Colonic mucosa (tissue), 4 donors: ENCODE measurements at places on chromosomes 4 and X.

GRCh38 chr4:63786171-63786570 is 623.1 kb downstream of the TECRL start:
- no peak for DNase-seq

DNA sequence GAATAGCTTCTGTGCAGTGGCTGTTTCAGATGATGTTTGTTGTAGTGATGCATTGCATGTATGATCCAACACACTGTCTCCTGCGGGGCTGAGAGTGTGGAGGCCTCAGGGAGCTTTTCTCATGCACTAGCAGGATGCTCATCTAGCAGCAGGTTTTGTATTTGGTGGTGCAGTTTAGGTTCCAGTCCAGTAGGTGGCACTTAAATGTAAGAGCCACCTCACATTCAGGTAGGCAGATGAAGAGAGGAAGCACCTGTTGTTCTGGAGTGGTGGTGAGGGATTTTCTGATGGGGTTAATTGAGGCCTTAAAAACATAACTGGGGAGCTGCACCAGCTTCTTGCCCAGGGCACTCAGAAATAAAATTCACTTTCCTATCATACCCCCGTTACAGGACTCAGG is 300.9 kb downstream of the SPIN4 start:
- no peak for DNase-seq

GRCh38 chrX:116009346-116009745 is 161.2 kb upstream of the AGTR2 start:
- DNase-seq = no peak

- no peak for DNase-seq
Observed at GRCh38 chrX:47518144-47518543, 35.1 kb upstream of the ZNF41 start.

- no peak for DNase-seq
Observed at GRCh38 chr4:86960557-86960961, 25.7 kb downstream of the AFF1 start.

GRCh38 chr4:72886602-72887001 is 182.9 kb downstream of the COX18 start:
- no peak for DNase-seq

GRCh38 chrX:122441451-122441850 is 742.6 kb upstream of the GRIA3 start:
- DNase-seq = no peak

- no peak for DNase-seq
Observed at GRCh38 chr4:76904646-76905190, 6.8 kb upstream of the SOWAHB start.

DNA sequence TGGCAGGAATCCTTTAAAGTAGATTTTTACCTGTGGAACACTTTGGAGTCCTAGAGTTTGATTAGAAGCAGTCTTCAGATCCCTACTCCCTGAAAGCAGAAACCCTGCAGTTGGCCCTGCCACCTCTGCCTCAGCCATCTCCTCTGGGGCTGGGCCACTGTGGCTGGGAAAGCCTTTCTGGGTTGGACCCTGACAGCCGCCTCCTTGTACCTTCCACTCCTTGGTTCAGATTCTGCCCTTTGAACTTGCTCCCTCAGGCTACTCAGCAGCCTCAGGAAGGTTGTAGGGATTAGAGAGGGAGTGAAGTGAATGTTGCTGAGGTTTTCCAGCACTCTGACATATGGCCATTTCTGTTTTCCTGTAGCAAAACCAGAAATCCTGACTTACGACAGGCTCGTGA is 65.5 kb downstream of the KIT start:
- DNase-seq = no peak

DNA sequence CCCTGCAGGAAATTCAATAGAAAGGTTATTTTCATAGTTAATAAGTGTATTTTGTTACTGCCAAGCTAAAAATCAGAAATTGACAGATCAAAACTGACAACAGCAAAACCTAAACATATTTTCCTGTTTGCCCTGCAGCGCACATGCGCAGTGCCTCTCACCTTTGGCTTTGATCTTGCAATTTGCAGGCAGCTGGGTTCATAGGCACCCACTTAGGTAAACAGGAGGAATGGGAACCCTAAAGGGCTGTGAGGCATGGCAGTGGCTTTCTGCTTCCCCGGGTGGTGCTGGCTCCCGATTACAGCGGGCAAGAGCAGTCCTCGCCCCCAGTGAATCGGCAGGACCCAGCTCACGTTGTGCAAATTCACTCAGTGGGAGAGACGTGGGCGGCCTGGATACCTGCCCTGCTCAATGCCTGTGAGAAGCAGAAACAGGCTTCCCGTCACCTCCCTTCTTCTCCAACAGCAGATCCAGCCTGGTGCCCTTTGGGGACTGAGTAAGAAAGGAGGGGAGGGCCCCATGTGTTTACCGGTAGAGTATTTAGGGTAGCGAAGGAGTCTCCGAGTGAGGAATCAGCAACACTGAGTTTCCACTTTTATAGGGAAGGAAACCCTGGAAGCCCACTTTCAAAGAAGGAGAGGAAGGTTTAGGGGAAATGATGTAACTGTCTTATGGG is 25.7 kb downstream of the CCKAR start:
- no peak for DNase-seq

DNA sequence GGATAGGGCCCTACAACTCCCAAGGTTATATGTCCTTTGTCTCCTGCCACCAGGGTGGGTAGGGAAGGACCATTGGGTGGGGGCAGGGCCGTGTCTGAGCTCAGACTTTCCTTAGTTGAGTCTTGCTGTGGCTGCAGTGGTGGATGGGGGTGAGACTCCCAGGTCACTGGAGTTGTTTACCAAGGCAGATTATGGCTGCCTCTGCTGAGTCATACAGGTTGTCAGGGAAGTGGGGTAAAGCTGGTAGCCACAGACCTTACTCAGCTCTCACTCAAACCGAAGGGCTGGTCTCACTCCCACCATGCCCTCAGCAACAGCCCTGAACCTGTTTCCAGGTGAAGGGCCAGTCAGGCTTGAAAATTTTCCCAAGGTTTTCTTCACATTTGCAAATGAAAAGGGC is 58.8 kb upstream of the FAAH2 start:
- DNase-seq = no peak

DNA sequence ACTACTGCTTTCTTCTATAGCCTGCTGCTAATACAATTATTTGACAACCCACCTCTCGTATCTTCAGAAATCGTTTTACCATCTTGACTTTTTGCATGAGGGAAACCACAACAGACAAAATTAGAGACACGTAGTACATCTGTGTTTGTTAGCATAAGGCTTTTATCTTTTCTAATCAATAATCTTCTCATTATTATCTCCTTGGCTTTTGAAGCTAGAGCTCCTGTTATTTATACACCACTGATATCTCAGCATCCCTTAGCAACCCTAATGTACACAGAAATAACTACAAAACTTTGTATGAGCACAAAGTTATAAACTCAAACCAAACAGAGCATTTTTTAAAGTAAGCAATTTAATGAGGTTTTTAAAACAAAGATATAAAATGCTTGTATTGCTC is 39.7 kb downstream of the CORIN start:
- DNase-seq = no peak

DNA sequence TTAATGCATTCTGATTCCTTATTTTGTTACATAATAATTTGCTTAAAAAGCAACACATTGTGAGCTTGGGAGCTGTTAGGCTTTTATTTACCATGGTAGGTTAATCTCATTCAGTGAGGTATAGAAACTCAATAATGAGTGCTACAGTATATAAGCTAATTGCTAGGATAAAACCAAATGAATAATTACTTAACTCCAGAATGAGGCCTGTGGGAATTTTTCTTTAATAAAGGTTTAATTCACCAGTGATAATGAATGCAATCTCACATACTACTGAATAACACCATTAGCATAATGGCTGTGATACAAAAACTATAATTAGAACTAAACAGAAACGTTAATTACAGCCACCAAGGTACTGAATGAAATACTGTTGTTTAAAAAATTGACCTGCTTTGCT is 326.3 kb downstream of the IQCM start:
- no peak for DNase-seq

- no peak for DNase-seq
Observed at GRCh38 chr4:169849456-169849855, 91.7 kb upstream of the HPF1 start.

- no peak for DNase-seq
Observed at GRCh38 chr4:822361-823175, 3.4 kb downstream of the CPLX1 start.

GRCh38 chrX:104567506-104567905 is 1.5 kb downstream of the IL1RAPL2 start:
- DNase-seq = no peak

- no peak for DNase-seq
Observed at GRCh38 chr4:81736324-81736723, 264.6 kb upstream of the RASGEF1B start.

- DNase-seq = no peak
Observed at GRCh38 chr4:20362148-20362547, 110.4 kb downstream of the SLIT2 start.

DNA sequence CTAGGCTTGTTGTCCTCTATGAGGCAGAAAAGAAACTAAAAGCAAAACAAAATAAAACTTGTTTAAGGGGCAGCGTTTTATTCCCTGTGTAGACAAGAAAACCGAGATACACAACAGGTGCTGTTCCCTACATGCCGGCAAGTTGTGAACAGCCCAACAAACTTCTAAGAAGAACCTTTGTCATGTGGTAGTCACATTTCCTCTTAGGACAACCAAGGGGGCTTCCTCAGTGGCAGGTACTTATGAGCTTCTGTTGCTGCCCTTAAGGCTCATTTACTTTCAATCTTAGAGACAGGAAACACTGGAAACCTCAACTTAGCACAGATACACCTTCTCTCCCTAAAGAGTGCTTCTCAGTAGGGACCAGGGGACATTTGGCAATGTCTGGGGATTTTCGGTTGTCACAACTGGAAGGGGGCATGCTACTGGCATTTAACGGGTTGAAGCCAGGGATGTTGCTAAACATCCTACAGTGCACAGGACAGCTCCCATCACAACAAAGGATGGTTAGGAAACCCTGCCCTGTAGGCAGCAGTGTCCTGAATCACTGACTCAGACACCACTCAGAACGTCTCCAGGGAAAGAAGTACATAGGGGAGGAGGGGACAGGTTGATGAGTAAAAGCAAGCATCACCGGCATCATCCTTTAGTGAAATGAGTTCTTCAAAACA is 111.0 kb downstream of the ASB9 start:
- no peak for DNase-seq

DNA sequence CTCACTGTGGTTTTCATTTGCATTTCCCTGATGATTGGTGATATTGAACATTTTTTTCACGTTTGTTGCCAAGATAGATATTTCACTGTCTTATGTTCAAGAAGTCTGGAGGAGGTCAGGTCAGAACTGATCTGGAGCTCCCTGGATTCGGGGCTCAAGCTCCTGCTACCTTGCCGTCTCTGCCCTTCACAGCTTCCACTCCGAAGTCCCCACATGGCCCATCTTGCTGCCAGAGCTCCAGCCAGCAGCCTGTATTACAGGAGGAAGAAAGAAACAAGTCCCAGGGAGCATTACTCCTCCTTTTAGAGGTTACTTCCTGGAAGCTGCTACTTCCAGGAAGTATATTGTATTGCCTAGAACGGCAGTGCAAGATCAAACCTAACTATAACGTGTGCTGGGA is 17.9 kb upstream of the CDKN2AIP start:
- DNase-seq = no peak

- no peak for DNase-seq
Observed at GRCh38 chrX:15864023-15864422, 9.4 kb upstream of the AP1S2 start.

GRCh38 chr4:94290245-94290644 is 52.4 kb downstream of the HPGDS start:
- DNase-seq = no peak

DNA sequence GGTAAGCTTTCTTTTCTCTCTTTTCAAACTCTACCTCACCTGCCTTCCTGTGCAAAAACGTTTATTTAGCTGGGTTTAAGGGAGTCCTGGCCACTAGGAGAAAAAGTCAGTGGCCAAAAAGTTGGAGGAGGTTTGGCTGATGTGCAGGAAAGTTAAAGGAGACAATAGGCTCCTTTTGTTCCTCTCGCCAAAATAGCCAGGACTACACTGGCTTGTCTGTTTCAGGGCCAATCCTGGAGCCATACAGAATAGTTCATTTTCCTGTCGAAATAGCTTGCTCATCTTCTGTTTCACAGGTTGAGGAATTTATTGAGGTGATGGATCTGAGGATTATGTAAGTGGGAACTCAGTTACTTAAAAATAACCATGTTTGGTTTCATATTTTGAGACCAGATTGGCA is 423 bp downstream of the HEPH start:
- no peak for DNase-seq

- no peak for DNase-seq
Observed at GRCh38 chrX:22116605-22117546, 84.8 kb downstream of the PHEX start.

- peak; percentile 20 for DNase-seq
Observed at GRCh38 chrX:134406356-134407064, 53.5 kb upstream of the HPRT1 start.

GRCh38 chr4:101857176-101857575 is 66.6 kb downstream of the BANK1 start:
- no peak for DNase-seq

- DNase-seq = no peak
Observed at GRCh38 chrX:75596178-75596577, 73.3 kb upstream of the ZDHHC15 start.

DNA sequence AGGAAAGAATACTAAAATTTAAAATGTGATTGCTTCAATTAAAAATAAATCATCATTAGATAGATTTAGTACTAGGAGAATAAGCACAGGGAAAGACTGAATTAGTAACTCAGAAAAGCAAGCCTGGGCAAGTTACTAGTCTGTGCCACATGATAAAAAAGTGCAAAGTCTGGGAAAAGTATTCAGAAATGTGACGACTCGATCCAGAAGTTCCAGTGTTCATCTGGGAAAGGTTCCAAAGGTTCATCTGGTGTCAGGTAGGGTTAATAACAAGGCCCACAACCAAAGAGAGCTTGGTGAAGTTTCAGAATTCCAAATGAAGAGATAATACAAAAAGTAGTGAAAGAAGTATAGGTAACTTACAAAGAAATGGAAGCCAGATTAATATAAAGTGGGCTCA is 78.3 kb upstream of the ARSJ start:
- no peak for DNase-seq

DNA sequence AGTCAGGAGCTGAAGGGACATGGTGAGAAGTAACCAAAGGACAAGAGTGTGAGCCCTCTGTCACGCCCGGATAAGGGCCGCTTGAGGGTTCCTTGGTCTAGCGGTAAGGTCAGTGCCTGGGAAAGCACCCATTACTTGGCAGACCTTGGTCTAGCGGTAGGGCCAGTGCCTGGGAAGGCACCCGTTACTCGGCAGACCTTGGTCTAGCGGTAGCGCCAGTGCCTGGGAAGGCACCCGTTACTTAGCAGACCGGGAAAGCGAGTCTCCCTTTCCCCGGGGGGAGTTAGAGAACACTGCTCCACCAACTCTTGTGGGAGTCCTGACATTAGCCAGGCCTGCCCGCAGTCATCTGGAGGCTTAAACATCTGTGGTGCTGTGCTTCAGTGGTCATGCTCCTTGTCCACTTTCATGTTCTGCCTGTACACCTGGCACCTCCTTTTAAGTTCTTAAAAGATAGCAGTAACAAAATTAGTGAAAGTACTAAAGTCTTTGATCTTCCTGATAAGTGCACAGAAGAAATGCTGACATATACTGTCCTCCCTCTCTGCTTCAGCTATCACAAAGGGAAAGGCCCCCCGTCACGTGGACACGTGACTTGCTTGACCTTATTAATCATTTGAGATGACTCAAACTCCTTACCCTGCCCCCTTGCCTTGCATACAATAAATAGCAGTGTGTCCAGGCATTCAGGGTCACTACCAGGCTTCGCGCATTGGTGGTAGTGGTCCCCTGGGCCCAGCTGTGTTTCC is 9.3 kb upstream of the SEC24B start:
- no peak for DNase-seq
